ENCODE measurements at places on chromosomes 16 and 17. TPM values are rescaled to one million over a fixed set of nuclear protein-coding genes. Genes with fewer than 3 reads are reported as not detected.

ZFPM1 gene
- total RNA-seq: 25.9 TPM

DOC2B gene
- total RNA-seq: not detected

DNA sequence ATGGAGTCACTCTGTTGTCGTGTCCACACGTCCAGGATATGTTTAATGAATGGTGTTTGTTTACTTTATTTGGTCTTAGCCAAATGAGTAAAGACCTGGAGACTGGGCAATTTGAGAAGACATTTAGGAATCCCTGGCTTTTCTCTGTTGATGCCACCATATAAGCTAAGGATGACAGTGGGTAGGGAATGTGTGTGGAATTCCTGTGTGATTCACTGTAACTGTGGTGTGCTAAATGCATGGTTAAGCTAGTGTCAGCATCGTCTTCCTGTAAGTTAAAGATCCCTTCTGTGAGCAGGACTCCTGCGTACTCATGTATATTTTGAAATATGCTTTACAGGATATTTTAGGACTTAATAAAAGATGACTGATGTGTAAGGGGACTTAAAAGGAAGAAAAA, 26.4 kb downstream of the GOSR1 start:
- no peak for DNase-seq

- DNase-seq: no peak
Observed at GRCh38 chr16:81469710-81470535, 25.3 kb downstream of the CMIP start.

DNA sequence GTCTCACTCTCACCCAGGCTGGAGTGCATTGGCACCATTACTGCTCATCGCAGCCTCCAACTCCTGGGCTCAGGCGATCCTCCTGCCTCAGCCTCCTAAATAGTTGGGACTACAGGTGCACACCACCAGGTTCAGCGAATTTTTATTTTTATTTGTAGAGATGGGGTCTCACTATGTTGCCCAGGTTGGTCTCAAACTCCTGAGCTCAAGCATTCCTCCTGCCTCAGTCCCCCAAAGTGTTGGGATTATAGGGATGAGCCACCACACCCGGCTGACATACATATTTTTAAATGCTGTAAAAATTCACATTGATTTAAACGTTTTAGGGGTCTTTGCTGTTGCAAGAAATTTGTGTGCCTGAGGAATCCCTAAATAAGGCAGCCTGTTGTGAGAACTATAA, 24.8 kb upstream of the SEC14L1 start:
- no peak for DNase-seq

- no peak for DNase-seq
Observed at GRCh38 chr17:77326636-77327035, 185.9 kb downstream of the SEC14L1 start.
